Fibroblast of skin of left quadriceps (primary cell): ENCODE measurements at places on chromosomes 16 and 17.

GRCh38 chr17:82230609-82231311 lies 1.9 kb downstream of the SLC16A3 start:
- DNase-seq = peak; percentile 57

GRCh38 chr17:73985466-73986015 lies 217.9 kb upstream of the RPL38 start:
- no peak for DNase-seq

DNA sequence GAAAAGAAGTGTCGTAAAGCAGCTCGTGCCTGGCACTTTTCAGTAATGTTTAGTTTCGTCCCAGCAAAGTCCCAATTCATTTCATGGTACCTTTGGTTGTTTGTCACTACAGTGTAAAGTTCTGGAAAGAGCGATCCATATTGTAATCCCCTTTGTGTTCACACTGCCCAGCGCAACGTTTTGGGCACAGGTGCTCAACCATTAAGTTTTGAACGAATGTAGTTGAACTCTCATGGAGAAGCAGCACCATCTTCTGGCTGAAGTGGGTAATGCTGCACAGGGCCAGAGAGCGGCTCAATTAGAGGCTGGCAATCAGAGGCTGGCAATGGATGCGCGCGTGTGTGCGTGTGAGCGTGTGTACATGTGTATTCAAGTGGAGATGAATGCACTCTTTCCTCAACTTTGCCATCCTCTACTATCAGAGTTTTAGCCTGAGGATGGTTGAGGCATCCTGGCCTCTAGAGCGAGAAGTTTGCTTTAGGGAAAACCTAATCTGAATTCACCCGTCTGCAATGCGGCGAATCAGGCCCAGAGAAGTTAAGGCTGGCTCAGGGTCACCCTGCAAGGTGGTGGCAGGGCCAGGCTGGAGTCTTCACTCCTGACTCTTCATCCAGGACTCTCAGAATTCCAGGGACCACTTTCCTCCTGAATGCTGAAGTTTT lies 29.9 kb downstream of the DYNLL2 start:
- peak; percentile 38 for DNase-seq

GRCh38 chr16:533391-534123 lies 6.0 kb downstream of the CAPN15 start:
- no peak for DNase-seq

GRCh38 chr17:35368081-35368830 lies 5.2 kb downstream of the SLFN11 start:
- DNase-seq = no peak

GRCh38 chr16:70551788-70552187 lies 28.2 kb downstream of the SF3B3 start:
- DNase-seq = no peak

DNA sequence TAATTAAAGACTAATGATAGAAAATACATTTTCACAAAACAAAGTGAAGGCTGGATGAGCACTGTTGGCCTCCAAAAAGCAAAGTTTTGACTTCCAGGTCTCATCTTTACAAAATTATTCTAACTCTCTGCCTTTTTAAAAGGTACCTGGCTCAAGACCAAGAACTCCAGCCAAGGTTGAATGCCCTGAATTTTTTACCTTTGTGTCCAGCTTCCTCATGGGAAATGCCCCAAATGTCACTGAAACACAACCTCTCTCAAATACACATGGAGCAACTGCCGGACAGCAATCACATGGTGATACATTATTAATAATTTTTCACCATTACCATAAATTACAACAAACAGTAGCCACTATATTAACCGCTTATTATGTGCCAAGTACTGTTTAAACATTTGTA lies 32.2 kb downstream of the ADAMTS18 start:
- no peak for DNase-seq

DNA sequence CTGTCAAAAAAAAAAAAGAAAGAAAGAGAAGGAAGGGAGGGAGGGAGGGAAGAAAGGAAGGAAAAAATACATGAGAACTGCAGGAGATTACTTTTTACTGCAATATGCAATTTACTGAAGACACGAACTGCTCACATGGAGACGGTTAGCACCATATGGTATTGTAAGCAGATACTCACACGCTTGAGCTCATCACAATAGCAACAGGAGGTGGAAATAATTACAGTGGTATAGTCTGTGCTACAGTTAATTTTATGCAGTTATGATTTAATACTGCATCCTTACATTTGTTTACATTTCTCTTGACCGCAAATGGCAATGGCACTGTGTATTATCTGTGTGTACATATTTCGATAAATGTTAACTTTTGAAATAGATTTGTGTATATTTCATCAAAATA lies 21.4 kb upstream of the SLC46A1 start:
- peak; percentile 25 for DNase-seq

- DNase-seq = peak; percentile 50
Observed at GRCh38 chr17:29162909-29163341, 17.3 kb downstream of the MYO18A start.

DNA sequence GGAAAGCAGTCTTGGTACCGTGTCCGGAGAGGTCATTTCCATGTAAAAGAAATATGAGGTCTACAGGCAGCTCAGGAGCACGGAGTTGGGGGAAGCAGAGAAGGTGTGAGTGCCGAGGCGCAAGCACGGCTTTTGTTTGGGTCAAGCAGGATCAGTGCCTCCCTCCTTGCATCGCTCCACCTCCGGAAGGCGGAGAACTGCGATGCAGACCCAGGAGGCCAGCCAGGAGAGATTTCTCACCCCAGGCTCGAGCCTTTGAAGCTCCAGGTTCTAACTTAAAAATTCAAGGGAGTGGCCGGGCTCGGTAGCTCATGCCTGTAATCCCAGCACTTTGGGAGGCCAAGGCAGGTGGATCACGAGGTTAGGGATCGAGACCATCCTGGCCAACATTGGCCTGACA lies 25.0 kb downstream of the NAA60 start:
- no peak for DNase-seq

- DNase-seq = no peak
Observed at GRCh38 chr16:75271441-75272096, 20.1 kb upstream of the BCAR1 start.

DNA sequence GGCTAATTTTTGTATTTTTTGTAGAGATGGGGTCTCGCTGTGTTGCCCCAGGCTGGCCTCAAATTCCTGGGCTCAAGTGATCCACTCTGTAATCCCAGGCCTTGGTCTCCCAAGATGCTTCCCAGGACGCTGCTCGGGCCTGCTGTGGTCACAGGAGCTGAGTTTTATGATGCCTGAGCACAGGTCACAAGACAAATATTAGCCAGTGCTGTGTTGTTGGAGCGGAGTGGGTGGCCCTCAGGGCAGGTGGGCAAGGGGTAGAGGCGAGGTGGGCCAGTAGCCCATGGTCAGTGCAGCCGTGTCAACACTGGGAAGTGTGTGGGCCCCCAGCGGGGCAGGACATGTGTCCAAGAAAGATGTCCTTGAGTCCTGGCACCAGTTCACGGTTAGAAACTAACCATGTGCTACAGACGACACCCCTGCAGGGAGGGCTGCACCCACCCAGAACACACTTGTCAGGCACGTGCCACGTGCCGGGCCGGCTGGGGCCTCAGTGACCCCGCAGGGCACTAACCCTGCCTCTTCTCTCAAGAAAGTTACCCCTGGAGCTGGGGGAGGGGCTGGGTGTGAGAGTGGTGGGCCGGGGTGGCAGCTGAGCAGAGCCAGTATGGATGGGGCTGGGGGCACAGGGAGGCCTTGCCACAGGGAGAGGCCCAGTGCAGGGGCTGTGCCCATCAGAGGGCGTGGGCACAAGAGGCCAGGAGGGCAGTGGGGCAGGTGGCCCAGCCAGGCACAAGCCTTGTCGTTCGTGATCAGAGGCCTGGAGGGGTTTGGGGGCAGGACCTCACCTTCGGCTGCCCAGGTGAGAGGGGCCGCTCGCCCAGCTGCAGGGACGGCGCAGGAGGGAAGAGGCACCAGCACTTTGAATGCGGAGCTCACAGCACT lies 103.1 kb upstream of the CHMP6 start:
- DNase-seq = no peak

GRCh38 chr16:592518-593306 lies 2.8 kb downstream of the RAB40C start:
- DNase-seq = no peak

DNA sequence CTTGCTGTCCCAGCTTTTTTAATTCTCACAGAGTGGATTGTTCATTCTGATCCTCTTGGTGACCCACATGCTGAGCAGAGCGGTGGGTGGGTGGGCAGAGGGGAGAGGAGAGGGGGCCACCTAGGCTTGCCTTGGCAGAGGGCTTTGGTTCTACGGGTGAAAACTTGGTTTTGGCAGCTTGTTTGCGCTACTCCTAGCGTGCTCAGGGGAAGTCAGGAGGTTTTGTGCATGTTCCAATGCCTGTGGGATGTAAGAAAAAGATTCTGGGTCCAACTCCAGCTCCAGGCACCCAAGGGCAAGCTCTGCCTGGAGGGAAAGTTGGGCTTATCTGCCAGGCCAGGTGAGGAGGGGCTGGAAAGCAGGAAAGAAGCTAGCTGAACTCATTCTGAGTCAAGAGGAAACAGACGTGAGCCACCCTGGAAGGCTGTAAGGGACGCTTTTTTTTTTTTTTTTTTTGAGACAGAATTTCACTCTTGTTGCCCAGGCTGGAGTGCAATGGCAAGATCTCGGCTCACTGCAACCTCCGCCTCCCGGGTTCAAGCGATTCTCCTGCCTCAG lies 169.1 kb downstream of the WSCD1 start:
- no peak for DNase-seq

DNA sequence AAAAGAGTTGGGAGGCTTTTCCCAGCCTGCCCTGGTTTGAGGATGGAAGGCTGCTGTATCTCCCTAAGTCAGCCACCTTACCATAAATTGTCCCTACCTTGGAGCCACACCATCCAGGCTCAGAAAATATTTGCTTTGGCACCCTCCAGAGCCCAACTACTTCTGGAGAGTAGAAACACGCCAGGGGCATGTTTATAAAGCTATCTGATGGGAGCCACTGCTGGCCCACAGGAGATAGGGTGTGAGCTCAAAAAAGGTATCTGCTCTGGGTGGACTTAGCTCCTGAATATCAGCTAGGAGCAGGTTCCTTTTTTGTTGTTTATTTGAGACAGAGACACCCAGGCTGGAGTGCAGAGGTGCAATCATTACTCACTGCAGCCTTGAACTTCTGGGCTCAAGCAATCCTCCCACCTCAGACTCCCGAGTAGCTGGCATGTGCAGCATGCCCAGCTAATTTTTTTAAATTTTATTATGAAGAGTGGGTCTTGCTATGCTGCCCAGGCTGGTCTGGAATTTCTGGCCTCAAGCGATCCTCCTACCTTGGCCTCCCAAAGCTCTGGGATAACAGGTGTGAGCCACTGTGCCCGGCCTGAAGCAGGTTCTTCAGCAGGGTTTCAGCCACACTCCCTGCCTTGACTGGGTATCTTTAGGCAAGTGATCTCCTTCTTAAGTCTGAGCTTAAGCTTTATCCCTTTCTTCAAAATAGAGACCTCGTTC lies 147.1 kb downstream of the SALL1 start:
- DNase-seq = no peak

DNA sequence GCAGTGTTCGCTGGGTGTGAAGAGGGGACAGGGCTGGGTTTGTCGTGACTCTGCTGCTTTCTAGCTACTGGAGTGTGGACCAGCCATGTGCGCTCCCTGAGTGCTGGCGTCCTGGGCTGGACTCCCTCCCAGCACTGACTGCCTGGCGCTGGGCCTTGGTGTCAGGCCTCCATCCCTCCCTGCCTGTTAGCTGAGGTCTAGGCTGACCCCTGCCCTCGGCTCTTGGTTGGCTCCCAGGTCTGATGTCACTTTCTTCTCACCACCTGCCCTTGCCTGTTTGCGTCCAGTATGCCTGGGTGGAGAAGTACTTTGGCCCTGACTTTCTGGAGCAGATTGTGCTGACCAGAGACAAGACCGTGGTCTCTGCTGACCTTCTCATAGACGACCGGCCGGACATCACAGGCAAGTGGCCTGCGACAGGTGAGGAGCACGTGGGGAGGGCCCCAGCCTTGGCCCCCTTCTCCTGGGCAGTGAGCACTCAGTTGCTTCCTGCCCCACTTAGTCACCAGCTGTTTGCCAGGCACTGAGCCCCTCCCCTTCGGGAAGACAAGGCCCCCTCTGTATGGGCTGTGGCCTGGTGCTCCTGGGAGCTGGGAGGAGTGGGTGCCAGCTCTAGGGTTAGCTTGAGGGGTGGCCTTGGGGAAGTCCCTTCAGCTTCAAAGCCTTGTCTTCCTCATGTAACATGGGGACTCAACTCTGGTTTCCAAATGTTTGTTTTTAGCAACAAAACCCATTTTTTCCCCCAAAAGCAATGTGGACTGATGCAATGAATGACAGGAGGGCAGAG lies 41.5 kb downstream of the NT5M start:
- no peak for DNase-seq

GRCh38 chr16:24291932-24292331 lies 35.8 kb downstream of the CACNG3 start:
- no peak for DNase-seq

DNA sequence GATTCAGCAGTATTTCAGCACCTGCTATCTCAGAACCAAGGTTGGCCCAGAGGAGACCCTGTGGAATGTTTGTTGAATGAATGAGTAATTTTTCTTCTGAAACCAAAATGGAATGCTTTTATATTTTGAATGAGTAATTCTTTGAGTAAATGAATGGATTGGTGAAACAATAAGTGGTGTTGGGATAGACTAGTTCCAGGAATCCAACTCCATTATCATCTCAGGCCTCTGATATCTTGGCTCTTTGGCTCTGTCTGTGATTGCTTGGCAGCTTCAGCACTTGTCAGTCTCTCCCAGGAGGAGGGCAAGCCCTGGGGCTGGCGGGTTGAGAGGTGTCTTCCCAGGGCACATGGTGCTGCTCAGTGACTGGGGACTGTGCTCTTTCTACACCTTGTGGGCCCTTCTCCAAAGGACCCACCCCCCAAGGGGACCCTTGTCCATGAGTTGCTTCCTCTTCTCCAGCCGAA lies 284.4 kb upstream of the FOXF1 start:
- DNase-seq = no peak

DNA sequence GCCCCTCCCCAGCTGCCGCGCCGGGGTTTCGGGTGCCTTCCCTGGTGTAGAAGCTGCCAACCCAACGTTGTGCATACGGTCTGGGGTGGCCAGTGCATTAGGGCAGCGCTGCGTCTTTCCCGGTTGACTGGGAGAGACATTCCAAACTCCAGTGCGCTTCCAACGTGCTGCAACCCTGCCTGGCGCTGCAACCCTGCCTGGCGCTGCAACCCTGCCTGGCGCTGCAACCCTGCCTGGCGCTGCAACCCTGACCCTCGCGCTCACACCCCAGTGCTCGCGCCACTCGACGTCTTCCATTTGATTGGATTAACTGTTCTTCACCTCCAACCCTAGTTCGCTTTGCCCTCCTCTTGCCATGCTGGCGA lies 488 bp upstream of the HAP1 start:
- no peak for DNase-seq

- DNase-seq = no peak
Observed at GRCh38 chr16:85844786-85845185, 45.3 kb downstream of the COX4I1 start.

DNA sequence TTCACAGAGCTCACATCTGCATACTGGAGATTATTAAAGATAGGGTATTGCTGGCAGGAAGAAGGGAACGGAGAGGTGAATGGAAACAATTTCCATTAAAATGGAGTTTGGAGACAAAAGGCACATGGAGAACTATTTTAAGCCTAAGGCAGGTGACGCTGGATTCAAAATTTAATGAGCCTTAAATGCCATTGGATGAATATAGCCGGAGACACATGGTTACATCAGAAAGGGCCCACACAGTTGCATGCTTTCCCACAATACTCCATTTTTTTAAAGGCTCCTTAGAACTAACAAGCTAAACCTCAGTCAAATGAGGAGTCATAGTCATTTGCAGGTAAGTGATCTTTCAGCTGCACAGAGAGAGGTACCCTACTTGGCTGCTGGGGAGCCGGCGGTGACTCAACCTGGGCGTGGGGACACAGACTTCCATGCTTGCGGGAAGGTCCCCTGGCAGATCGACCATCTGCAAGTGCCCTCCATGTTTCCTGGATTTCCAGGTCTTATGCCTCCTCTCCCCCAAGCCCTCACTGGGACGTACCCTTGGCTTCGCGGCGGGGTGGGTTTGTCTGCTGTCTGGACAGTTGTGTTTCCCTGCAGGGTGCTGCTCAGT lies 259.2 kb downstream of the CBLN1 start:
- DNase-seq = no peak
